Activated CD4-positive, alpha-beta T cell treated with anti-CD3 and anti-CD28 coated beads, Interleukin-2, amount 50 U/mL, for 16 hours (primary cell): ENCODE measurements at places on chromosomes 3 and 15.

DNA sequence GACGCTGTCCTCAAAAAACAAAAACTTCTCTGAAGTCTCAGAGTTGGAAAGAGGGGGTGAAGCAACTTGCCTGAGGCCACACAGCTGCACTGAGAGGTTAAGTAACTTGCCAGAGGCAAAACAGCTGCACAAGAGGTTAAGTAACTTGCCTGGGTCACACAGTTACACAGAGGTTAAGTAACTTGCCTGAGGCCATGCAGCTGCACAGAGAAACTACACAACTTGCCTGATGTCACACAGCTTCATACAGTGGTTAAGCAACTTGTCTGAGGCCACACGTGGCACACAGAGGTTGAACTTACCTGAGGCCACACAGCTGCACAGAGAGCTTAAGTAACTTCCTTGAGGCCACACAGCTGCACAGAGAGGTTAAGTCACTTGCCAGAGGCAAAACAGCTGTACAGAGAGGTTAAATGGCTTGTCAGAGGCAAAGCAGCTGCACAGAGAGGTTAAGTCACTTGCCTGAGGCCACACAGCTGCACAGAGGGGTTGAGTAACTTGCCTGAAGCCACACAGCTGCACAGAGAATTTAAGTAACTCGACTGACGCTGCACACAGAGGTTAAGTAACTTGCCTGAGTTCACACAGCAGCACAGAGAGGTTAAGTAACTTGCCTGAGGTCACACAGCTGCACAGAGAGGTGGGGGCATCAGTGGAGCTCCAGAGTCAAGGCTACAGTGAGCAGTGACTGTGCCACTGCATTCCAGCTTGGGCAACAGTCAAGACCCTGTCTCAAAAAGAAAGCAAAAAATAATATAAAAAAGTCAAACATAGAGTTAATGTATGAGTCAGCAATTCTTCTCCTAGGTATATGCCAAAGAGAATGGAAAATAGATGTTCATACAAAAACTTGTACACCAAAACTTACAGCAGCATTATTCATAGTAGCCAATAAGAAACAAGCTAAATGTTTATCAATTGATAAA lies 12.0 kb upstream of the ACAD9 start:
- peak; percentile 24 for DNase-seq

GRCh38 chr3:73350996-73351395 lies 273.7 kb downstream of the PDZRN3 start:
- DNase-seq = no peak

GRCh38 chr3:6803619-6804018 lies 57.3 kb upstream of the GRM7 start:
- DNase-seq = no peak

- DNase-seq = no peak
These were observed 83.6 kb upstream of the TNIK start for GRCh38 chr3:171543759-171544300.

- peak; percentile 8 for DNase-seq
These were observed 686 bp downstream of the VPS8 start for GRCh38 chr3:184812662-184813042.

DNA sequence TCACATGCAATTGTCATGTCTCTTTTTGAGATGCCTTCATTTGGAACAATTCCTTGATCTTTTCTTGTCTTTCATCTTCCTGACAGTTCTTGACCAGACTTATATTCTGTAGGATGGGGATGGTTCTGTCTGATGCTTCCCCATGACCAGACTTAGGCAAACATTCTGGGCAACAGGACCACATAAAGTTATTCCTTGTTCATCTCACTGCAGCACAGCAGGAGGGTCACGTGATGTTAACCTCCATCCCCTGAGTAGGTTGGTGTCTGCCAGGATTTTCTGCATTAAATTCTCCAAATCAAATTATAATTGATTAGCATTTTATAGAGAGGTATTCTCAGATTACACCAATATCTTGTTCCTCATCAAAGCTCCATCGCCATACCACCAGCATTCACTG lies 7.8 kb downstream of the DLEC1 start:
- no peak for DNase-seq

GRCh38 chr3:149535333-149535685 lies 60.8 kb downstream of the TM4SF4 start:
- DNase-seq = no peak
